Muscle of leg (tissue), 16 donors: ENCODE measurements at places on chromosomes 16 and 17.
A peak's percentile ranks its signal among the peaks of the same experiment; 100 is the strongest.

GRCh38 chr16:87548046-87548445 lies 54.3 kb upstream of the JPH3 start:
- DNase-seq: no peak

- no peak for DNase-seq
Observed at GRCh38 chr17:40950176-40950575, 12.7 kb upstream of the KRT23 start.

DNA sequence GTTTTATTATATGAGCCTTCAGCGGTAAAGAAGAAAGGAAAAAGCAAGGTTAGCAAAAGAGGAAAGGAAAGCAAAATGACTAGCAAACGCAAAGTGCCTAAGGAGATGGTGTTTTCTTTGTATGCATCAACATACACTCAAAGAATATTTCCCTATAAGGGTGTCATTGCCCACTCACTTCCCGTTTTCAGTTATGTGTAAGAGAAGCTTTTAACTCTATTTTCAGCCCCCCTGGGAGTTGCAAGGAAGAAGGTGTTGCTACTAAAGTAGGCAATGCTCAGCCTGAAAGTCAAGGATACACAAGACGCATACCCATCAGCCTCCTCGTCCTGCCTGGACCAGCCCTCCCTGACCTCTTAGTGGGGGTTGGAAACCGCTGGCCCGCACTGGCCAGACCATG lies 267.7 kb upstream of the ZFHX3 start:
- DNase-seq: no peak

DNA sequence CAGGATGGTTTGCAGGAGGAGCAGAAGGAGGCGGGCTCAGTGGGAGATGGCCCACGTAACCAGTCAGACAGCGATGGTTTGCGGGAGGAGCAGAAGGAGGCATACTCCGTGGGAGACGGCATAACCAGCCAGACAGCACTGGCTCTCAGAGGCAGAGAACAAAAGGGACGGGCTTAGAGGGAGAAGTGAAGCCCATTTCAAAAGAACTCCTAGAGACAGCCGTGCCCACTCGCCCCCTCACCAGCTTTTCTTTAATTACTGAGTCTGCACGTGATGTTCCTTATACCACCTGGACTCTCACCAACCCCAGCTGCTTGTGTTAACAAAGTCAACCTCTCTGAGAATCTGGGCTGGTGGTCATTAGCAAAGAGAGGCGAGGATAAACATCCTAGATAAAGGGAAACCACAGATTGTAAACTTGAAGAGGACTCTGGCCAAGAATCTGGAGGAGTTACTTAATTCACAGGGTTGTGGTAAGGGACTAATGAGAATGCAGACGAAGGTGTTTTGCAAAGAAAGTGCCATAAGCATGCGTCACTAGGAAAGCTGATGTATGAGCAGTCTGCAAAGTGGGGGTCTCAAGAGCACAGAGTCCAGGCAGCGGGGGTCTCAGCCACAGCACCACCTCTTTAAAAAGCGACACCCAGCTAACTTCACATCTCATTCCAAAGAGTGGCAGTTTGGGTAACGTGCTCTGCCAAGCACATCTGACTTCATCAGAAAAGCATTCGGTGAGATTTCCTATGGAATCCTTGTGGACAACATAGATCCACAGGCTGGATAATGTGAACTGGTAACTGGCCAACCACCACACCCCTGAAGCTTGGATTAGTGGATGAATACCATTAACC lies 51.7 kb downstream of the NXN start:
- peak; percentile 90 for DNase-seq

DNA sequence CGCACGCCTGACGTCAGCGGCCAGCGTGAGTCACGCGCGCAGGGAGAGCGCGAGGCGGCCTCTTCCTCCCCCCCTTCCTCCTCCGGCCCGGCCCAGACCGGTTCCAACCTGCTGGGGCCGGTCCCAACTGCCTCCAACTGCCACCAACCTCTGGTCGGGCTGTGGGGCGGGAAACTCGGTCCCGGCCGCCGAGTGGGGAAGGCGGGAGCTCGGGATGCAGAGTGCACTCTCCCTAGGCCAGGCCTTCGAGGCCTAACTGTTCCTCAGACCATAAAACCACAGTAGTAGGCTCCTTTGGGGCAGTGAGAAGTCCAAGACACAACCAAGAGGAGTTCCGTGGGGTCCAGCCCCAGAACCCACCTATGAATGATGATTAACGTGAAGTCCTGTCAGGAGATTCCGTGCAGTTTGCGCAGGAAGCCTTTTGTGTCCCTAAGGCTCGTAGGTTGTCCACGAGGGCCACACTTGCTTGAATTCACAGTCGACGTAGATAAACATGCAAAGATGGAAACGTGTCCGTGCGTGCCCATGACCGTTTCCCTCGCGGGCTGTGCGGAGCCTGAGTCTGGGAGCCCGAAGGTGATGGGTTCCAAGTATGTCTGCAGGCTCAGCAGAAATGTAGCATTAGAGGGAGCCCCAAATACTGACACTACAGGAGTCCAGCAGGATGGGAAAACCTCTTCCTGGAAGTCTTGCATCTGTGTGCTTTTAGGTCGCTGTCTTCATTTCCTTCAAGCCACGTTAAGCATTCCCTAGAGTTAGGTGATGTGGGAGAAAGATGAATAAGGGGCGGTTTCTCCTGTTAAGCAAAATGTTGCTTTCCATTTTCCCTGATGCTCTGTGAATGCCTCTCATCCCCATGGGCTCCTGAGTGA lies 647 bp downstream of the UNK start:
- DNase-seq: peak; percentile 98

GRCh38 chr17:78618264-78619066 lies 41.3 kb upstream of the DNAH17 start:
- no peak for DNase-seq

- no peak for DNase-seq
Observed at GRCh38 chr16:10308305-10309193, 77.3 kb upstream of the ATF7IP2 start.

DNA sequence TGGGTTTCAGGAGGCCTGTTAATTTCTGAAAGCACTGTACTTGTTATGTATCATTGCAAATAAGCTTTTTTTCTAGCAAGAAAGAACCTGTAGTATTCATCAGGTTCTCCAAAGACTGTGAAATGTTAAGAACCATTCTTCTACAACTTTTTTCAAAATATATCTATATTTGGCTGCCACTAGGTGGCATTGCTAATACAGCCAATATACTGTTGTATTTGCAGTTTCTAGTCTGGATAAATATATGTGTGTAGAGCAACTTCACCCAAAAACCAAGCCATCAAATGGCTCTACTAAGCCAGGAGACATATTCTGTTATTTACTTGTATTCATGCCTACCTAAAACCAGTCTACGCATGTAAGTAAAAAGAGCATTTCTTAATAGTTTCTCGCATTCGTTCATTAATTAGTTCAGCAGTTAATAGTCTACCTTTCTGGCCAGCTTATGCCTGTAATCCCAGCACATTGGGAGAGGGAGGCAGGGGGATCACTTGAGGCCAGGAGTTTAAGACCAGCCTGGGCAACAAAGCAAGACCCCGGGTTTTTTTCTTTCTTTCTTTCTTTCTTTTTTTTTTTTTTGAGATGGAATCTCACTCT lies 39.5 kb downstream of the VMP1 start:
- peak; percentile 59 for DNase-seq

- DNase-seq: peak; percentile 16
Observed at GRCh38 chr16:86219655-86220445, 290.5 kb upstream of the FOXF1 start.

DNA sequence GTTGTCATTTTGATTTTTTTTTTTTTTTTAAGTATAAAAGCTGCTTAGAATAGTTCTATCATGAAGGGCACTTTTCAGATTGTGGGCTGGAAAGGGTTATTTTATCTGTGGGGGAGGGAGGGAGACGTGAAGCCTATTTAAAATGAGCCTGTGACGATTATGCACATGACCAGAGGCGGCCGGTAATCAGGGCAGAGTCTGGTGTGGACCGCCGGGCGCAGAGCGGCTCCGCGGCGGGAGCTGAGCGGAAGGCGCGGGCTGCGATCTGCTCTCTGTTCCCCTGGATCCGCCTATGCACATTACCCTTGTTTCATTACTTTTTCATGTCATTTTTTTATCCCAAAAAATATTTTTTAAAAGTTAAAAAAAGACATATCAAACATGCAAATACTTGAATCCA lies 23.5 kb downstream of the TMC6 start:
- no peak for DNase-seq

- DNase-seq: no peak
Observed at GRCh38 chr17:74874615-74875037, 1.8 kb upstream of the FDXR start.

DNA sequence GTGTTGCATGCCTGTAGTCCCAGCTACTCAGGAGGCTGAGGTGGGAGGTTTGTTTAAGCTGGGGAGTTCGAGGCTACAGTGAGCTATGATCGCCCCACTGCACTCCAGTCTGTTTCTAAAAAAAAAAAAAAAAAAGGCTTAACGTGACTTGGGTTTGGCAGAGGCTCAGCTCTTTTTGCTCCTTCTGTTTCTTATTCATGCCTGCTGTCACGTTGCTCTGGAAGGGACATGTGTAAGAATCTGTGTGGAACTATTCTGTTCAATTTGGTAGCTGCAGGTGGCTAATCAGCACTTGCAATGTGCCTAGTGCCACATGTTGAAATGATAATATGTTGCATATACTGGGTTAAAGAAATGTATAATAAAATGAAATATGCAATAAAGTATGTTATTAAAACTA lies 20.9 kb upstream of the SYT17 start:
- DNase-seq: no peak

DNA sequence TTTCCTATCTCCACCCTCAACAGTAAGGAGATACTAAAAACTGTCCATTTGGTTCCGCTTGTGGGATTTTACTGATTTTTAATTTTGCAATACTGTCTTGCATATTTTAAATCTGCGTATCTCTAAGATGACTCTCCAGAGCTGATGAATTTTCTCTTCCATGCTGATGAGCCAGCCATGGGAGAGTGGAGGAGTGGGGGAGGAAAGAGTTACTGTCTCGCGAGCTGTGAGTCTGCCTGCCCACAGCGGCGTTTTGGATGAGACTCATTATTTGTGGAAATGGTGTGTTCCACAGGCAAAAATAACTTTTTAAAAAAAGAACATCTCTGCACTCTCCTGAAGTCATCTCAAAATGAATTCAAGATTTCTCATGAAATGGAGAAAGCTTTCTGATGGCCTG lies 34.6 kb upstream of the MYOCD start:
- no peak for DNase-seq

- DNase-seq: no peak
Observed at GRCh38 chr16:81758376-81758775, 20.7 kb upstream of the PLCG2 start.

GRCh38 chr17:2282297-2282873 lies 21.2 kb downstream of the SMG6 start:
- DNase-seq: peak; percentile 88

DNA sequence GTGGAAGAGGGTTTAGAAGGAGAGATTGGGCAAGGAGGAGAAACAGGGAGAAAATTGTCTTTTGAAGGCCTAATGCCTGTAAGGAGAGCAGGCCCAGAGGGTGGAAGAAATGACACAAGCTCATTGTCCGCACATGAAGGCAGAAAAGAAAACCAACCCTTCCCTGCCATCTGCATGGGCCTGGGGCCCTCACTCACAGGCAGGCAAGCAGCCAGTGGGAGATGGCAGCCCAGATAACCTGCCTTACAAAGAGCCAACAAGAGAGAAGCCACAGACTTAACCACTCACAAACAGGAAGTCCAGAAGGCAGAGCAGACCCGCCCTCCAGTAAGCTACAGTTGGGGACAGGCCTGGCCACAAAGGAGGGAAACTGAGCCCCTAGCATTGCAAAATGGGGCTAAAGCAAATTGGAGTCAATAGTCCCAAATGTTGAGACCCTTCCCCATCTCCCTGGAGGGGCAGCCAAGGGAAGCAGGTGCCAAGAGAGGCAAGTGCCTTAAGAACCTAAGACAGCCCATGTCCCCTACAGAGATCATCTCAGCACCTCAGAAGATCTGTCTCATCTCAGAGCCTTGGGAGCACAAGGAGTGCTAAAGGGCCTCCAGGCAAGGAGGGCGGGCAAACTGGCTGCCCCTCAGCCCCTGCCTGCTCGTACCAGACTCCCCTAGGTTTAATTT lies 7.3 kb upstream of the TSPOAP1 start:
- DNase-seq: peak; percentile 34

GRCh38 chr17:35731239-35731916 lies at the start of gene RASL10B:
RASL10B (plus strand) TSS chr17:35731639; CDS start chr17:35735185, 3,546 bp downstream.
- peak; percentile 54 for DNase-seq

GRCh38 chr17:50542795-50543774 lies 3.9 kb upstream of the SPATA20 start:
- DNase-seq: no peak

GRCh38 chr17:9228408-9229159 lies 207.3 kb downstream of the NTN1 start:
- DNase-seq: peak; percentile 95

- DNase-seq: no peak
Observed at GRCh38 chr16:89046491-89046890, 47.2 kb upstream of the ACSF3 start.

- peak; percentile 87 for DNase-seq
Observed at GRCh38 chr16:49734331-49734730, 121.6 kb downstream of the ZNF423 start.

DNA sequence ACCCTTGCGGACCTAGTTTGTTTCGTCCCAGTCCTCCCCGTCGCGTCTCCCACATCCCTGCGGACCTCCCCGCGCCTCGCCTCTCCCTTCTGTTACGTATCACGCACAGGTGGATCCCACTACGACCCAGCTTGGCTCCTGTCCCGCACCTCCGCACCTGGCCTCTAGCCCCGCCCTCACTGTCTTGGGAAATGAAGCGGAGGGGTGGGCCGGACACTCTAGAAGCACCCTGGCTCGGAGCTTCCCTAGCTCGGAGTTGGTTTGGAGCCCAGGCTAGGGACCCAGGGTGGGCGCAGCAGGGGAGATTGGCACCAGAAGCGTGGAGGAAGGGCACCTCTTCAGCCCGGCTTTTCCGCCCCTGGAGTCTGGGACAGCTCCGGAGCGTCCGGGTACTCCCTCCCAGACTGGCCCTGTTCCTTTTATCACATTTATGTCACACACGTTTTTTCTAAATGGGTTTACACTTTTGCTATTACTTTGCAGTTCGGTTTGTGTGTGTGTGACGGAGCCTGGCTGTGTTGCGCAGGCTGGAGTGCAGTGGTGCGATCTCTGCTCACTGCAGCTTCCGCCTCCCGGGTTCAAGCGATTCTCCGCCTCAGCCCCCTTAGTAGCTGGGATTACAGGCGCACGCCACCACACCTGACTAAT lies 1.4 kb upstream of the CEMP1 start:
- peak; percentile 75 for DNase-seq

- DNase-seq: no peak
Observed at GRCh38 chr16:1691276-1691675, 13.2 kb downstream of the JPT2 start.

DNA sequence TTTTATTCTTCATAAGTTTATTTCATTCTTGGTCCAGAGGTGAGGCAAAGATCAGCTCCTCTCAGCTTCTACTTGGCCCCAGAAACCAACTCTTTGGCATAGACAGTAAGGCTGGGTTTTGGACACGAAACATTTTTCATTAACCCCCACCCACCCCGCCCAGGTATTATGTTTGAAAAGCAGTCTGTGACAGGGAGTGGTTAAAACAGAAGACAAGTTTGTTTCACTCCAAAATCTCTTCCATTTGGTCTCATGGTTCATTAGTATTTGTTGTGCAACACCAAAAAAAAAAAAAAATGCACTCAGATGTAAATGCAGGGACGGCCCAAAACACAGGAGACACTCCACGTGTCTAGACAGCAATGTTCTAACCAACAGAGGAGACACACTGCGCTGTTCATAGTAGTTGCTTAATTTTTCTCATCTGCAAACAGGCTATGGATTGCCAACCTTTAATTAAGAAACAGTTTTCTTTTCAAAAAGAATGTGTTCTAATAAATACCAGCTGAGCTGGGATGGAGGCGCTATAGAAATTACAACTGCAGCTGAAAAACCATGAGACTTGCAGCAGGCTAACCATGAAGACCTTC lies 39.8 kb upstream of the MMP2 start:
- no peak for DNase-seq

- peak; percentile 7 for DNase-seq
Observed at GRCh38 chr17:63222655-63223054, 223.5 kb downstream of the CYB561 start.
